Putamen (tissue), 1 donor: ENCODE measurements at places on chromosomes 3 and 15.

DNA sequence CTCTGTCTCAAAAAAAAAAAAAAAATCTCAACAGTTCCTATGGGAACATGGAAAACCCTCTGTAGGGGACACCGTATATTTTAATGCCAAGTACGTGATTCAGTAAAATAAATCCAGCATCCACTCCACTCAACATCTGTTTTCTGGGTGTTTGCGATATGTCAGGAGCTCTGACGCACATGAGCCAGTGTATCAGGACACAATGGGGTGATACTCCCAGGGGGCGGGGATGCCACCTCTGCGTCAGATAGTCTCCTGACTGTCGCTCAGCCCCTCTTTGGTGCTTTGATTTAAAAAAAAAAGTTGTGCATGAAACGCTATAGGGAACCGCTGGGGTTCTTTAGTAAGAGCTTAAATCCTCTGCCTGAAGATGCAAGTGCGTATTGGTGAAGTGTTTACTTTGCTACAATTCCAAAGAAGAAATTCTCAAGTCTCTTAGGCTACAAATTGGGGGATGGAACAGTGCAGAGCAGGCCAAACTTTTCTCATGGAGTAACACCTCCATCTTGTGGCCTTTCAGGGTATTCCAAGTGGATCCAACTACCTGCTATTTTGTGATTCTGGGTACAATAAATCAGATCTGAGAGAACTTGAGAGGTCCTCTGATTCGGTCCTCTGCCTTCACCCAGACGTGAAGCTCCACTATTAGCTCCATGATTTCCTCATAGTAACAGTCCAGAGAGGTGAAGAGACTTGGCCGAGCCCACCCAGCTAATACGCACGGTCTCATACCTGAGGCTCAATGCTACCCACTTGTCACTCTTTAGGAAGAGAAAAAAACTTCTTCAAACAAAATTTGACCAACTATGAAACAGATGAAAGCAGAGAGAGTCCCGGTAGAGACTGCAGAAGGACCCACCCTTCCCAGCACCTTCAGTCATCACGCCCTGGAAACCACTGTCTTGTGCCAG, 9.3 kb upstream of the NR2E3 start:
- peak; percentile 56 for DNase-seq

- DNase-seq: no peak
Measured at GRCh38 chr3:195526492-195526891, 16.6 kb downstream of the PPP1R2 start.

DNA sequence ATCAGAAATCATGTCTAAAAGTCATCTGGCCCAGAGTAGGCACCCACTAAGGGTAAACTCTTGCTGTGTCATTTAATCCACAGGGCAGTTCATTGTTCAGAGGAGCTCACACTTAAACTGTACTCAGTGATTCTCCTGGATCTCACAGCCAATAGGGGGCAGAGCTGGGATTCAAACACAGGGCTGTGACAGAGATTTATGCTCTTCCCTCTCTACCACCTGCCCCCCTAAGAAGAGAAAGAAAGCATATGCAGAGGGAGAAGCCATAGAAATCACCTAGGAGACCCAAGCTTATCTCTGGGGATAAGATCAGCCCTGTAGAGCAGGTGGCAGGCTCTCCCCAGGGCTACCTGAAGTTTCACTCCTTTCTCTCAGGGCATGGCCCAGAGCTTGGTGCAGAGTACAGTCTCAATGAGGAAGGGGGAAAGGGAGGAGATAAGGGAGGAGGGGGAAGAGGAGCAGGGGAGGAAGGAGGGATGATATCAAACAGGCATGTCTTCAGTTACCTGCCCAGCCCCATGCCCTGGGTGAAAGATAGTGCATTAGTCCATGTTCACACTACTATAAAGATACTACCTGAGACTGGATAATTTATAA, 51.8 kb upstream of the ADPGK start:
- no peak for DNase-seq

DNA sequence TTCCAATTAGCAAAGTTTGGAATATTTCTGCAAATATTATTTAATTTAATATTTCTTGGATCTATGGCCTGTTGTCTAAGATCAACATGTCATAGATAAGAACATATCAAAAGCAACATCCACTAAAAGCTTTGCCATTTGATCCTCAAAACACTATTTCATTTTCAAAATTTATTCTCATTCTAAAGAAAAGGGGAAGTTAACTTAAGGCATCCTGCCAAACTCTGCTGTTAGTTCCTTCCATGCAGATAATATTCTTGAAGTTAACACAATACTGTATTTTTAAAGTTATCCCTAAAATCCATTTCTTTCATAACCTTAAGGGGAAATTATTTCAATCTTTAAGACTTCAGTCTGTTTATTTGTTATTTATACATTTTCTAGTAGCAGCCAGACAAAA, 28.2 kb upstream of the GBE1 start:
- DNase-seq: no peak
